ENCODE measurements at places on chromosomes 1 and 21.

- DNase-seq: no peak
Measured at GRCh38 chr1:246602194-246602593, 35.9 kb downstream of the CNST start.

DNA sequence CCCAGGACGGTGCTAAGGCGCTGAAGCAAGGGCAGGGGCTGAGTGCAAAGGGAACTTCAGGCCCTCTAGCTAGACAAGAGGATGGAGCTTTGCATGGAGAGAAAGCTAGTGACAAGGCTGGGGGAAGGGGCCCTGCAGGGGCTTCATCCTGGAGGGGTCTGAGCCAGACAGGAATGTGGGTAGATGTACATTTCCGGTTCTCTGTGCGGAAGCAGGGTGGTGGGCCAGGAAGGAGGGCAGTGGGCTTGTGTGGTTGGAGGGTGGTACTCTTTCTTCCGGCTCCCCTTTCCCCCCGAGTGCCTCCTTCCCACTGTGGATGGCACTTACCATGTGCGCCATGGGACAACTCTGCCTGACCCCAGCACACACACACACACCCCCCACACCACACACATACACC is 1.5 kb downstream of the KISS1 start:
- DNase-seq: no peak

DNA sequence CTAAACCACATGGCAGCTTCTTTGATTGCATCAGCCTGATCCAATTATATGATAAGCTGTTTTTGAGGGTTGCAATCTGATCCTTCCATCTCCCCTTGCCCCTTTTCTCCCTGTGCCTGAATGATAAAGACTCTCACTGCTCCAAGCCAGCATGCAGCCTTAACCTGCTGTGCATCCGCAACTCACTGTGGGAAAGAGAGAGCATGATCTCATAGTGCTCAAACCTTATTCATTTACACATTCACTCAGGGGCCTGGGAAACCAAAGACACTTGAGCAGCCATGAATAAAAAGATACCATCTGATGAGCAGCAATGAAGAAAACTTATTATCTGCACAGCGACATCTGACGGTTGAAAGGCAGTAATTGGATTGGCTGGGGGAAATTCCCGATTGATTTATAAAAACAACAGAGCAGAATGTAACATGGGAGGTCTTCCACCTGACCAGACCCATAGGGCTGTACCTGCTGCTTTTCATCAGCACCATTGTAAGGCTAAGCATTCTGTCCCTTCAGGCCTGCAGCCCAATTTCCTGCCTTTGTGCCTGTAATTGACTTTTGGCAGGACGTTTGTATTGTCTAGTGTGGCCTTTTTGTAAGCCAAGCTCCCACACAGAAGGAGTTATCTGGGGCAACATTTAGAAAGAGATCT is 62.5 kb downstream of the KIAA0040 start:
- peak; percentile 25 for DNase-seq

- DNase-seq: peak; percentile 65
Measured at GRCh38 chr1:98468111-98468717, 193.3 kb upstream of the SNX7 start.

- DNase-seq: peak; percentile 10
Measured at GRCh38 chr1:239944666-239945065, 147.0 kb upstream of the FMN2 start.

DNA sequence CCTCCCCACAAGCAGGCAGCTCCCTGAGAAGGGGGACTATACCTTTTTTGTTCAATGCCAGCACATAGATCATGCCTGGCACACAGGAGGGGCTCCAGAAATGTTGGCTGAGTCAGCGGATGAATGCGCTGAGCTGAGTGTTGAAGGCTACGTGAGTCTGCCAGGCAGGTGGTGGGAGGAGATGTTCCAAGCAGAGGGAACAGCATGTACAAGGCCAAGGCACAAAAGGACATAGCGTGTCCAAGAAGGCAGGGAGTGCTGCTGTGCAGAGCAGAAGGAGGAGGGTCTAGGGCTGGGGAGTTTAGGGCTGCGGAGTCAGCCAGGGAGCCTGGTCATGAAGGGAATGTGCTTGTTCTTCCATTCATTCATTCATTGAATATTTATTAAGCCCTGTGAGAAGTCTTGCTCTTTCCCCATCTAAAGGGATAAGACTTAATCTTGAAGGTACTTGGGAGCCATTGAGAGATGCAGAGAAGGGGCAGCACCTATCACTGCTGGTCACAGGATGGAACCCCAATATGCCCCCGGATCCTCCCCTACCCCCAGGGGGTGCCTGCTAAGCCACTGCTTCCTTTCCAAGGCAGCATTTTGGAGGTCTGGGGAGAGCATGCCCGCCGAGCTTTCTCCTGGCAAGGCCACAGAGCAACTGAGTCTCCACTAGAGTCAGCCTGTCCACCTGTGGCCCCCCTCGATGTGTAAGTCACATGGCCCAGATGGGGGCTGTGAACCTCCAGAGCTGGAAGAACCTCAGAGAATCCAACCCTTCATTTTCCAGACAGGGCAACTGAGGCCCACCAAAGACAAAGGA is 31.2 kb upstream of the LAPTM5 start:
- DNase-seq: peak; percentile 43

DNA sequence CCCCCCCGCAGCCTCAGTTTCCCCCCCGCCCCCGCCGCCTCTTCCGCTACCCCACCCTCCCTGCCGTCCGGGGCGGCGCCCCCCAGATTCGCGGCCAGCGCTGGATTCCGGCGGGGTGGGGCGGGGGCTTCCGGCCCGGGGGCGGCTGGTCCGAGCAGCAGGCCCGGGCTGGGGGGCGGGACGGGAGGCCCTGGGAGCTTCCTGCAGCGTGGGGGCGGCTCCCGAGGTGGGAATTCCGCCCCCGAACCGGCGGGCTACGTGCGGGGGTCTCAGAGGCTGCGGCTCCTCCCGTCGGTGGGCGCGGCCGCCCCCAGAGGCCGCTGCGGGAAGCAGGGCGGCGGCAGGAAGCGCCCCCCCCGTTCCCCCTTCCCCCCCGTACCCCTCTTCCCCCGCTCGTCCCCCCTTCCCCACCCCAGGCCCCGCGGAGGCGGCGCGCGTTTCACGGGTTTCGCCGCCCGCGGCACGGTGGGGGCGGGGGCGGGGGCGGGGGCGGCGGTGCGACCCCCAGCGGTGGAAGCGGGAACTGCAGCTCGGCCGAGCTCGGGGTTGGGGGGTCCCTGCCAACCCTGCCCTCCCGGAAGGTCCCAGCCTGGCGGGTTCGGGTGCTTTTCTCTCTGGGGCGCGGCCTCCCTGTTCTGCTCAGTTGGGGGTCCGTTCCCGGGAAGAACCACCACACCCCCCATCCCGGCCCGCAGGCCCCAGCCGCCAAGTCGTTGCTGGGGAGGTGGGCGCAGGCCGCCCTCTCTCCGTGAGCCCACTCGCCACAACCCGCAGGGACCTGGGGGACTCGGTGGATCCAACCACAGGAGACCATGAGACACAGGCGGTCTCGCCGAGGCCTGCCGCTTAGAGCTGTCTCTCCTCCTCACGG is 76.3 kb downstream of the MORN1 start:
- no peak for DNase-seq

DNA sequence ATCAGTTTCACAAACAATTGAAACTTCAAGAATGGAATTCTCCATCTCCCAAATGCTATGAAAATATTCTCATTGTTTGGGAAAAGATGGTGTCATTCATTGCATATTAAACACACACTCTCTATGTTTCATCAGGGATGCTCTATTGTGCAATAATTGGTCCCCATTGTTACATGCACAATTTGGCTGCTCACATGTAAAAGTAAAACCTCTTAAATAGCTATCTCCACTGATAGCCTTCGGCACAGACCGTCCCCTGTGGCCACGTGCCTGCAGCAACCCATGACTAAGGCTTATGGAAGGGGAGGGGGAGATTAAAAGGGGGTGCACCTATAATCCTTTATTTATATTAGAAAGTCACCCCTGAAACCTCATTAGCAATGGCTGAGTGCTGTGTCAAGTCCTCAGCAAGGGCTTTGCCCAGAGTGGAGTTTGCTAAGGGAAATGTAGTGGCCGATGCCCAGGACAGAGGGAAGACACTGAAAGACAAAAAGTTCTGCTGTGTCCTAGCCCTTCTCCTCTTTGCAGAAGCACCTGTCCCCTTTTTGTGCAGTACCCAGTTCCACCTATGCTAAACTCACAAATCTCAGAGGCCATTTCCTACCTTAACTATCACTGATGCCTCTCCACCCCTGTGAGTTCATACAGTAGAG is 309.6 kb upstream of the ESRRG start:
- DNase-seq: no peak

- no peak for DNase-seq
Measured at GRCh38 chr21:42514883-42515228, 1.2 kb downstream of the SLC37A1 start.

GRCh38 chr1:219837994-219838294 is 90.4 kb downstream of the SLC30A10 start:
- no peak for DNase-seq

- DNase-seq: no peak
Measured at GRCh38 chr1:51284487-51284954, 45.8 kb downstream of the TTC39A start.

DNA sequence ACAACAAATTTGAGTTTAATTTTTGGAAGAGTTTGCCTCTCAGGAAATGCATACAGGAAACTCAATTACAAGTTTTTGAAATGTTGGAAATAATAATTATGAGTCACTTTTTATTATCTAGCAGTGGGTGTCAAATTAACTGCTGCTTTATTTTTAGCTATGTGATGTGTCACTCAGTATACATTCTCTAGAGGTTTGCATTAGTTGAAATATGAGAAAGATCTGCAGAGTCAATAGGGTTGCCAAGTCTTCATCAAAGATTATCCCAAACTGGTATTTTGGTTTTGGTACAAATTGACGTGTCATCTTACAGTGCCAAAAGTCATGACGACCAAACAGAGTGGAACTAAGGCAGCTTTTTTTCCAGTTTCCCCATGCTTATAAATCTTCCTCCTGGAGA is 54.3 kb upstream of the DIPK1A start:
- DNase-seq: no peak

GRCh38 chr1:34379911-34380310 is 203.2 kb downstream of the C1orf94 start:
- no peak for DNase-seq

GRCh38 chr1:99970713-99971255 is 988 bp downstream of the SLC35A3 start:
- DNase-seq: no peak
